NCI-H345 (cell line): ENCODE measurements at places on chromosomes 7 and 10.

GRCh38 chr10:70442332-70442988, 979 bp upstream of the NODAL start:
- no peak for DNase-seq

DNA sequence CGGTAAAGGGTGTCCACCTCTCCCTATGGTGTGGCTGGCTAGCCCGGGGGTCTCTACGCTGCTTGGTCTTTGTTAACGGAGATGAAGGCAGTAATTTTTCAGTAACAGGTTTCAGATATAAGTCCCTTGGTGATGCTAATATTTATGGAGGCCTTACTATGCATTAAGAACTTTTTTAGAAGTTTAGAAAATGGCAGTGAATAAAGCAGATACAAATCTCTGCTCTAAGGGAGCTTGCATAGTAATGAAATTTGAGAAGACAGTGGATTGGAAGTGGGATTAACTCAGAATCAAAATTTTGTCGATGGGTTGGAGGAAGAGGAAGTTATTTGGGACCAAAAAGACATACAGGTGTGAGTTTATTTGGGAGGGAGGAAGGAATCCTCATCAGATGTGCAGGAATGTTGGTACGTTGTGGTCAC, 445 bp downstream of the SSBP1 start:
- no peak for DNase-seq

- no peak for DNase-seq
These were observed 39.5 kb downstream of the ESYT2 start for GRCh38 chr7:158789842-158790241.

DNA sequence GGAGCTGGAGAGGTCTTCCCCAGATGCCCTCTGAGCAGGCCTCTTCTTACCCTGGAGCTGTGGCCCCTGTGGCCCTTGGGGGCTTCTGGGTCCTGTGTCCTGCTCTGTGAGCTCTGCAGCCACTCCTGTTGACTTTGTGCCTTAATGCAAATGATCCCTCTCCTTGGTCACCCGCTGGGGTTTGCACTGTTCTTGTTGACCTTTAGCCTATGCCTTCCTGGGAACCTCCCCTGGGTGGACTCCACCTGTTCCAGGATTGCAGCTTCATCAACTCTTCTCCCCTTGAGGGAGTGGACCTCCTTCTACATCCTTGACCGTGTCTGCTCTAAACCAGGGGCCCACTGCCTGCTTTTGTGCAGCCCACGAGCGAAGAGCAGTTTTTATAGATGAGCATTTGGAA, 58.6 kb upstream of the CTBP2 start:
- no peak for DNase-seq
